ENCODE measurements at places on chromosomes 2 and 18. TPM values are rescaled to one million over a fixed set of nuclear protein-coding genes. Genes with fewer than 3 reads are reported as not detected.

DNA sequence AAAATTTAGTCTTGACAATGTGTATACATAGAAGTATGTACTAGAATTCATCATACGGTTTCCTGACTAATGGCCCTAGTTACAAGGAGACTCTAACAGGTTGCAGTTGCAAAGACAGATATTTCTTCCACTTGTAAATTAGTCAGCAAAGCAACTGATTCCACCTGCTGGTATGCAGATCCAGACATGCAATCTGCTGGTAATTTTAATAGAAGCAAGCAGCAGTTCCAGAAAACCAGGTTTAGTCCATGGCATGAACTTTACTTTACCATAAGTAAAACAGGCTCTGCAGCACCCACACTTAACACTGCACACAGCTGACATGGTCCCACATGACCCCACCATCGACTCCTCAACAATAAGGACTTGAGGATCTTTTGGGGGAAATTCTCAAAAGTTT, 110.9 kb upstream of the SP3 start:
- H3K4me3 ChIP-seq, result no peak overlapping the region
- peaks cover 17% of the 10 kb centered on the region for H3K36me3 ChIP-seq
- no peaks in the 10 kb centered on the region for H3K27me3 ChIP-seq
- DNase-seq, result no peak

DNA sequence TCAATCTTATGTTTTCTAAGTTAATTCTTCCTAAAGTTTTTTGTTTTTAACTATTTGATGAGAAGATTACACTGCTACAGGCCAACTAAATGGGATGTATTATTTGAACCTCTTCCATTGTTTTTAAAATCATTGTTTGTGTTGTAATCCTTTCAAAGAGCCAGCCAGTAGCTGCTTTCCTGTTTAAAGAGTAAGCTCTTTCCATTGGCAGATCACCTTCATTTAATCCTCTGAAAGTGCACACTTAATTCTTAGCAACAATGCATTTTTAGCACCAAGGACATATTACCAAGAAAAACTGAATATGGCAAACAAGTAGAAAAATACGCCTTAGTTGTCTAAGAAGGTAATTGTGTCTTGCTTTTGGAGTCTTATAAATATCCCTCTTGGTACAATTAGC, 54.0 kb downstream of the MEIS1 start:
- no peaks in the 10 kb centered on the region for H3K36me3 ChIP-seq
- DNase-seq, result no peak
- no peak overlapping the region for H3K27ac ChIP-seq
- H3K4me1 ChIP-seq, result peaks cover 12% of the 10 kb centered on the region
- no peaks in the 10 kb centered on the region for H3K27me3 ChIP-seq

DNA sequence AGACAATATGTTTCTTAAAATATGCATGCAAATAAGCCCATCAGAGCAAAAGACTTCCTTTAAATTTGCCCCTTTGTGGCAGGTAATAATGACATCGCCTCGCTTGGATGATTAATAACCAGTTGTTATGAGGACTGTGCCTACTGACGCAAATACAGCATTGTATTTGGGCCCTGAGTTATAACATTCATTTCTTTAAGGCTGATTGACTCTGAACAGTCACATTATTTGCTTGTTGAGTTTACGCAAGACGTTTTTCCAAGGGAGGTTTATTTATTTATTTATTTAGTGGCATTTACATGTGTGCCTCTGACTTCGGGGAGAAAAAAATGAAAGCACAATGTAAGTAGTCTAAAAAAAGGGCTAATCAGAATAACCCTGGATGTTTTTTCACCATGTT, 88.3 kb downstream of the SLC8A1 start:
- H3K4me3 ChIP-seq, result peak overlapping the region; percentile 10
- H3K27ac ChIP-seq, result peak overlapping the region; percentile 51
- peaks cover 13% of the 10 kb centered on the region for H3K4me1 ChIP-seq
- H3K27me3 ChIP-seq, result no peaks in the 10 kb centered on the region

The TMEM200C gene
- total RNA-seq, result 3.9 TPM

The UGT1A5 gene
- not detected for total RNA-seq

The ZNF2 gene
- 4.2 TPM for total RNA-seq

The DPYSL5 gene
- total RNA-seq, result not detected

The SCN9A gene
- total RNA-seq, result 11.5 TPM

The ANKRD62 gene
- total RNA-seq, result not detected

The LINC00305 gene
- not detected for total RNA-seq

DNA sequence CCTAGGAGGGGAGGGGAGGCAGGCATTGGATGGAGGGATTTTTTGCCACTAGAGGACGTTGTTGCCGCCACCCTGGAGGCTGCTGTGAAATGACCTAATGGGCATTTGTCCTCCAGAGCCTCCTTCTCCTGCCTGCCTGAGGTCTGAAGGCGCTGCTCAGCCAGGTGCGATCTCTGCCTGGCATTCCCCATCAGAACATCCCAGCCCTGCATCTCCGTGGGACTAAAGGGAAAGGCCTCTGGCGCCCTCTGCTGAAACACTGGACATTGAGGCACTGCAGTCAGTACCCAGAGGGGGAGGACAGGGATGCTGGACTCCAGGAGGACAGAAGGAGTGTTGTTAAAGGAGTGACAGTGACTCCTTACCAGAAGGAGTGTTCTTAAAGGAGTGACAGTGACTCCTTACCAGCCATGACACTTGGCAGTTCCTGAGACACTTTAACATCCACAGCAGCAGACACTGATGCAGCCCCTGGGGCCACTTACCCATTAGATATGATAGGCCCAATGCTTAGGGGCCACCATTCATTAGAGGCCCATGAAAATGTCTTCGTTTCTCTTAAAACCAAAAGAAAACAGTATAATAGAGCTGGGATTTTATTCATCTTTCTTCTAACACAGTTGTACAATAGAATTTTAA, 17.0 kb downstream of the THNSL2 start:
- no peaks in the 10 kb centered on the region for H3K4me1 ChIP-seq
- 0 out of 2 replicates have a peak, but pooled peaks cover 5% of the 10 kb centered on the region for H3K36me3 ChIP-seq
- no peak overlapping the region for H3K4me3 ChIP-seq
- H3K27me3 ChIP-seq, result no peaks in the 10 kb centered on the region
- no peak for DNase-seq
- no peak overlapping the region for H3K27ac ChIP-seq

- no peak overlapping the region for H3K4me3 ChIP-seq
- H3K27me3 ChIP-seq, result no peaks in the 10 kb centered on the region
- no peak for DNase-seq
- no peaks in the 10 kb centered on the region for H3K4me1 ChIP-seq
- H3K36me3 ChIP-seq, result no peaks in the 10 kb centered on the region
- H3K27ac ChIP-seq, result no peak overlapping the region
These were observed 23.2 kb upstream of the CNTNAP5 start for GRCh38 chr2:124001696-124002430.

The NT5C1B gene
- not detected for total RNA-seq

- H3K4me3 ChIP-seq, result no peak overlapping the region
- H3K4me1 ChIP-seq, result no peaks in the 10 kb centered on the region
- no peak for DNase-seq
- H3K36me3 ChIP-seq, result no peaks in the 10 kb centered on the region
- no peaks in the 10 kb centered on the region for H3K27me3 ChIP-seq
These were observed 45.3 kb upstream of the C1D start for GRCh38 chr2:68108120-68108519.
